K562 (cell line): ENCODE measurements at places on chromosomes 6 and 20. TPM values are rescaled to one million over a fixed set of nuclear protein-coding genes. Genes with fewer than 3 reads are reported as not detected.

- DNase-seq: no peak
Observed at GRCh38 chr20:2418388-2418787, 37.7 kb downstream of the TGM6 start.

GRCh38 chr20:57262784-57263609 is 3.4 kb downstream of the BMP7 start:
- DNase-seq: no peak

Gene CASS4
- total RNA-seq: 27.8 and 36.8 TPM in 2 replicates

- DNase-seq: no peak
Observed at GRCh38 chr20:13878566-13878965, 93.7 kb downstream of the NDUFAF5 start.

GRCh38 chr20:40339661-40340449 is 349.2 kb downstream of the MAFB start:
- no peak for DNase-seq

- DNase-seq: no peak
Observed at GRCh38 chr20:58774667-58775263, 75.9 kb downstream of the GNAS-AS1 start.

GRCh38 chr20:9581509-9581908 is 67.1 kb downstream of the LAMP5 start:
- no peak for DNase-seq
